MM.1S (cell line): ENCODE measurements at places on chromosomes 16 and 17.

DNA sequence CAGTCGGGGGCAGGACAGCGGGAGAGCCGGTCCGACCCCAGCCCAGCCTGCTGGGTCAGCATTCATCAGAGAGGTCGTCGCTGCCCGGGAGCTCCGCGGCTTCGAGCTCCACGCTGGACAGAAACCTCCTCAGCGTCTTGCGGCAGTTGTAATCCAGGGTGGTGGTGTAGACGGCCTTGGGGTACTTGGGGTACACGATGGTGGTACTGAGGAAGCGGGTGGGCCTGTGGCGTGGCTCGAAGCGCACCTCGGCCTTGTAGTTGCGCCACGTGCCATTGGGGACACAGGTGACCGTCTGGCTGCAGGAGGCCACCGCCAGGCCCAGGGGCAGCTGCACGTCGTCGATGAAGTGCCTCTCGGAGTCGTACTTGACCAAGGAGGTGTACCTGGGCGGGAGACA, 90.5 kb upstream of the RPH3AL start:
- DNase-seq = no peak

- DNase-seq = no peak
Measured at GRCh38 chr17:7396147-7396546, 1.8 kb upstream of the PLSCR3 start.

DNA sequence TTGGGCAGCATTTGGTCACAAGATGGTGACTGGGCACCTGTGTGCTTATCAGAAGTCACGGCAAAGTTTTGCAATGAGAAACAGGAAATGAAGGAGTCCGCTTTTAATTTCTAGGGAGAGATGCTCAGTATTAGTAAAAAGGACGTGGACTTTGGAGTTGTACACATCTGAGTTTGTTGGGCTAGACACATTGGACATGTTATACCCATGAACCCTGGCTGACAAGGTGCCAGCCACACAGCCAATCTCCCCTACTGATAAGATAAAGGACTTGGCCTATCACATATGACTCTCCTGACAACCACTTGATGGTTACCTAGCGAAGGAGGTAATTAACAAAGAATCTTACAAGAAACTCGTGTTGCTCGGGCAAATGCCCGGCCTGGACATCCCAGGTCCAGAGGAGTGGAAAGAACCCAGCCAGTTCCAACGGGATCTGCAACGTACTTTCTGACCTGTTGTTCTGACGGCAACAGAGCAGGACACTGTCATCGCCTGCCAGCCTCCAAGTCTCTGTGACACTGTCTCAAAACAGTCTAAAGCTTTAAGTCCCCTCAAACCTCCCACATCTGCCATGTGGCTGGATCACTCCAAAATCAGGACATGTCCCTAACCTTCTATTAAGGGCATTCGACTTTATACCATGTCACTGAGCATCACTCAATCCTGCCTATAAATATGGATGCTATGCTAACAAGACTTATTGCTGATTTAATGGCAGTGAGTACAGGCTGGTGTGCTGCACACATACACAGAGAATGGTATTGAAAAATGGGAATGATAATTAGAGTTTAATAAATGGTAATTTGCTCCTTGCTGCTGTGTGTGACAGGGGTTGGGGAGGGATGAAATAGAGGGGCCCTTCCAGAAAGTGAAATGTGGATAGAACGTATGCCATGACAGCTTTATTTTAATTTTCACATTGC, 47.6 kb upstream of the LYRM9 start:
- DNase-seq = no peak

DNA sequence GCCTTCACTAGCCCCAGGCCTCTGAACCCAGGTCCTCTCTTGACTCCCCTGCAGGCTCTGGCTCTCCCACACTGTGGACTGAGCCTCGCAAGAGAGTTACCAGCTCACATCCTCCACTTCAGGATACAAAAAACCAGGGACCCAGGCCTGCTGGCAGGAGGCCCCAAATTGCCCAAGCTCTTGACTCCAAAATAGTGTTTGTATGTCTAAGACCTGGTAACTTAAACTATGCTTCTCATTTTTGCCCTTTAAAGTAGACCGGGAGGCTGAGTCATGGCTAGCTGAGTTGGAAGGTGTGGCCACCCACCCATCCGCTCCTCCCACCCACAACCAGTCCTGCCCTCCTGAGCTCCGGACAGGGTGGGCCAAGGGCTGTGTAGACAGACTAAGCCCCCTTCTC, 250.0 kb downstream of the SOX9 start:
- DNase-seq = no peak

GRCh38 chr16:35431829-35432663, 1972.6 kb downstream of the TP53TG3F start:
- peak; percentile 36 for DNase-seq

DNA sequence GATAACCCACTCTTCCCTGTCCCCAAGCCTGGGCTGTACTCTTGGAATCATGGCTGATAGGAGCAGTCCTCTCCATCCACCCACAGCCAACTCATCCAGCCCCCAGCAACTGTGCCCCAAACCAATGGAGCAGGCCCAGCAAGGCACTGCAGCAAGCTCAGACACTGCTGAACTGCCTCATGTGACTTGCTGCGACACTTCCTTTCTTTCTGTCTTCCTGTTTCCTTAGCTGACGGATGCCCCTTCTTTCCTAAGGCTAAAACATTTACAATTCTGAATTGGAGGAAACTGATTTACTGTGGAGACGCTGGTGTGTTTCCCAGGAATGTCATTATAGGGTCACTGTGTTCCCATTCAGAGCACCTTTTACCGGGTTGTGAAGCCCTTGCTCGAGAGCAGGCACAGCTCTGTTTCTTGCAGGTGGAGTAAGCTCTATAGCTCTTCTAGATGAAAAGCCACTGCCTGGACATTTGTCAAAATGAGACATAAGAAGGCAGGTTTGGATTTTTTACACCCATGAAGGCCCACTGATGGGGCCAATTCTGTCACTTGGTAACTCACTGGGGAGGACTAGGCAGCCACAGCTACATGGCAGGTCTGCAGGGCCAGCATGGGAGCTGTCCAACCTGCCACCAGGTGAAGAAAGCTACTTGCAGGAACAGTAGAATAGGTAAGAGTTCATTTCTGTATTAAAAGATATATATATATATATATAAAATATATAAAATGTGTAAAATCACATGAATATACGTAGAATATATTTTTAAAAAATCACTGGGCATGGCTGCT, 27.4 kb downstream of the TMEM11 start:
- no peak for DNase-seq

GRCh38 chr17:73228748-73229236, 32.9 kb downstream of the CPSF4L start:
- DNase-seq = peak; percentile 25

DNA sequence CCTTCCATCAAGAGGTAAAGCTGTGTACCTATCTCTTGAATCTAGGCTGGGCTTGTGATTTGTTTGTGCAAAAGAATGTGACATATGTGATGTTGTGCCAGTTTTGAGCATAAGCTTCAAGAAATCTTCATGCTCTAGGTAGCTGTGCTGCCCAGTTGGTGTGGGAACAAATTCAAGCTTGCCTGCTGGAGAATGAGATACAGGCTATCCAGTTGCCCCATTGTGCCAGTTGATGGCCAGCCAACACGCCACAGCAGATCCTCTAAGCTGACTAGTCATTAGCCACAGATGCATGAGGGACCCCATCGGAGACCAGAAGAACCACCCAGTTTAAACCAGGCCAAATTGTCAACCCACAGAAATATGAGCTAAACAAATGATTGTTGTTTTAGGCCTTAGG, 180.5 kb upstream of the MPHOSPH6 start:
- no peak for DNase-seq
